ENCODE measurements at places on chromosomes 7 and 10. TPM values are rescaled to one million over a fixed set of nuclear protein-coding genes. Genes with fewer than 3 reads are reported as not detected.
A peak's percentile ranks its signal among the peaks of the same experiment; 100 is the strongest.

- H3K36me3 ChIP-seq = no peaks in the 10 kb centered on the region
- no peak overlapping the region for H3K4me3 ChIP-seq
- no peak for DNase-seq
- H3K27ac ChIP-seq = no peak overlapping the region
These were observed 157.0 kb upstream of the SVIL start for GRCh38 chr10:29791773-29792172.

DNA sequence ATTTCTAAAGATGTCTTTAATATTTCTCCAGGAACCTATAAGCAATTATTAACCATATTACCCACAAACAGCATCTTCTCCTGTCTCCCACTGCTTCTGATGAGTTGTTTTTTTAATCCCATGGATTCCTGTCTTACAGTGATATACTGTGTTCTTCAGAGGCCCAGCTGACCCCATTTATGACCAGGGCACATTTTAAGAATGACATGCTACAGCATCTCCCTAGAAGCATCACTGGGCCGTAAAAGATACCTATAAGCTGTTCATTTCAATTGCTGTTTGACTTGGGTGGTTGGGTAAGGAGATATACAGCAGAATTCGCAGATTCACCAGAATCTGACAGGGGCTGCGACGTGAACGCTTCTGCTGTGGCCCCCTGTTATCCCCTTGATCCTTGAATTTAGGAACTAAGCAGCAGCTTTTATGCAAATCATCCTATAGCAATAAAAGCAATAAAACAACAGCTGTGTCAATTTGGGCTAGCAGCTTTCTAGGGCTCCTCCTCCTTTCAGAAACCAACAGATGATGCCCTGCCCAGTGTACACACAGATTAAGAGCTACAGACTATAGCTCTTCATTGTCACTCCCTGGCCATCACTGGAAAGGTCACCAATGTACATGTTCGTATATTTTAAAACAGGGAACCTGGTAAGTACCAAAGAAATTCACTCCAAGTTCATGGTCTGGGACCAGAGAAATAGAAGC, 86.8 kb downstream of the CPEB3 start:
- H3K27ac ChIP-seq = no peak overlapping the region
- H3K36me3 ChIP-seq = no peaks in the 10 kb centered on the region
- H3K4me3 ChIP-seq = no peak overlapping the region
- DNase-seq = no peak

GRCh38 chr7:131151034-131151433, 176.6 kb upstream of the MKLN1 start:
- H3K36me3 ChIP-seq = no peaks in the 10 kb centered on the region
- no peaks in the 10 kb centered on the region for H3K4me1 ChIP-seq
- no peaks in the 10 kb centered on the region for H3K27me3 ChIP-seq
- H3K27ac ChIP-seq = no peak overlapping the region
- no peak overlapping the region for H3K4me3 ChIP-seq
- DNase-seq = no peak

DNA sequence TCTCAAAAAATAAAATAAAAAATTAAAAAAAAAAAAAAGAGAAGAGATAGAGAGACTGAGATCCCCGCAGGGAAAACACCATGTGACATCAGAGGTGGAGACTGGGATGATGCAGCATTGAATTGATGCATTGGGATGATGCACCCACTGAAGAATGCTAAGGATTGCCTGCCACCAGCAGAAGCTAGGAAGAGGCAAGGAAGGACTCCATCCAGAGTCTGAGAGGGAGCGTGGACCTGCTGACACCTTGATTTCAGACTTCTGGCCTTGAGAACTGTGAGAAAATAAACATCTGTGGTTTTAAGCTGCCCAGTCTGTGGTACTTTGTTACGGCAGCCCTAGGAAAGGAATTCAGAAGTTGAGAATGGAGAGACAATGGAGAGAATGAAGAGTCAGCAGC, 89.8 kb upstream of the PRPS1L1 start:
- peaks cover 6% of the 10 kb centered on the region for H3K27me3 ChIP-seq
- no peaks in the 10 kb centered on the region for H3K4me1 ChIP-seq
- H3K36me3 ChIP-seq = no peaks in the 10 kb centered on the region
- DNase-seq = no peak
- H3K4me3 ChIP-seq = no peak overlapping the region

DNA sequence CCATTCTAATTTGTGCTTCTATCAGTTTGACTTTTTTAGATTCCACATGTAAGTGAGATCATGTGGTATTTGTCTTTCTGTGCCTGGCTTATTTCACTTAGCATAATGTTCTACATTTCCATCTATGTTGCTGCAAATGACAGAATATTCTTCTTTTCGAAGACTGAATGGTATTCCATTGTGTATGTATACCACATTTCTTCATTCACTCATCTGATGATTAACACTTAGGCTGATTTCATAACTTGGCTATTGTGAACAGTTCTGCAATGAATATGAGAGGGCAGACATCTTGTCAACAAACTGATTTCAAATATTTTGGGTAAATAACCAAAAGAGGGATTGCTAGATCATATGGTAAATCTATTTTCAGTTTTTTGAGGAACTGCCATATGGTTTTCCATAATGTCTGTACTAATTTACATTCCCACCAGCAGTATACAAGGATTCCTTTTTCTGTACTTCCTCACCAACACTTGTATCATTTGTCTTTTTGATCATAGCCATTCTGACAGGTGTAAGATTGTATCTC, 52.9 kb downstream of the ZNF22 start:
- H3K36me3 ChIP-seq = peaks cover 27% of the 10 kb centered on the region
- no peak for DNase-seq
- H3K4me3 ChIP-seq = peak overlapping the region; percentile 22
- H3K4me1 ChIP-seq = peaks cover 11% of the 10 kb centered on the region
- no peaks in the 10 kb centered on the region for H3K27me3 ChIP-seq

GRCh38 chr7:15688279-15688626, 1.8 kb upstream of the MEOX2 start:
- no peaks in the 10 kb centered on the region for H3K36me3 ChIP-seq
- peaks cover 23% of the 10 kb centered on the region for H3K27me3 ChIP-seq
- H3K27ac ChIP-seq = no peak overlapping the region
- H3K4me3 ChIP-seq = no peak overlapping the region

GRCh38 chr10:75108684-75109458, 2.6 kb upstream of the SAMD8 start:
- H3K27me3 ChIP-seq = no peaks in the 10 kb centered on the region
- H3K4me3 ChIP-seq = peak overlapping the region; percentile 90
- H3K27ac ChIP-seq = peak overlapping the region; percentile 94
- DNase-seq = no peak
- H3K36me3 ChIP-seq = no peaks in the 10 kb centered on the region

- no peaks in the 10 kb centered on the region for H3K4me1 ChIP-seq
- H3K27me3 ChIP-seq = no peaks in the 10 kb centered on the region
- no peak overlapping the region for H3K4me3 ChIP-seq
- H3K36me3 ChIP-seq = no peaks in the 10 kb centered on the region
- H3K27ac ChIP-seq = no peak overlapping the region
- DNase-seq = no peak
These were observed 184.7 kb downstream of the DOCK4 start for GRCh38 chr7:112021379-112022044.

GRCh38 chr10:53045315-53045714, 272.7 kb upstream of the MBL2 start:
- no peak for DNase-seq
- no peak overlapping the region for H3K4me3 ChIP-seq
- no peaks in the 10 kb centered on the region for H3K4me1 ChIP-seq
- H3K27me3 ChIP-seq = no peaks in the 10 kb centered on the region
- H3K27ac ChIP-seq = no peak overlapping the region

DNA sequence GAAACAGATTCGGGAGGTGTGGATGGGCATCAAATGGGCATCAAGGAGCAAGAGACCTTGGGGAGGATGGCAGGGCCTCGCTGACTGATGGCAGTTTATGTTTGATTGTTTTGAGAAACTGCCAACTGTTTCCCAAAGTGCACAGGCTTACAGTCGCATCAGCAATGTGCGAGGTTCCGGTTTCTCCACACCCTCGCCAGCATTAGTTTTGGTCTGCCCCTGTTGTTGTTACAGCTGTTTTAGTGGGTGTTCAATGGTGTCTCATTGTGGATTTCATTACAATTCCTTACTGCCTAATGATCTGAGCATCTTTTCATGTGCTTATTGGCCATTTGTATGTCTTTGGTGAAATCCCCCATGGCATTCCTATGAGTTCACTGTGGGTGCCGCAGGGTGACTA, 24.4 kb downstream of the AKR1E2 start:
- H3K36me3 ChIP-seq = no peaks in the 10 kb centered on the region
- H3K27me3 ChIP-seq = no peaks in the 10 kb centered on the region
- DNase-seq = no peak
- H3K4me3 ChIP-seq = no peak overlapping the region

GRCh38 chr10:44627591-44628354, 242.9 kb upstream of the CXCL12 start:
- H3K27ac ChIP-seq = no peak overlapping the region
- DNase-seq = no peak
- H3K4me1 ChIP-seq = no peaks in the 10 kb centered on the region
- peaks cover 2% of the 10 kb centered on the region for H3K27me3 ChIP-seq

Gene PAX4
- not detected for total RNA-seq

Gene GPR15LG
- not detected for total RNA-seq

Gene ANKRD30A
- not detected for total RNA-seq

Gene MMP21
- total RNA-seq = not detected

Gene MEOX2
- not detected for total RNA-seq

Data from natural killer cell treated with Interleukin-12 subunit alpha and Interleukin-12 subunit beta and Interleukin-15 and Interleukin-18, amount 100 ng/mL, for 72 hours (primary cell).